ENCODE measurements at places on chromosomes 2 and 18.

- DNase-seq: no peak
Measured at GRCh38 chr2:149763358-149763757, 175.8 kb upstream of the MMADHC start.

- DNase-seq: no peak
Measured at GRCh38 chr2:187434342-187434785, 13.7 kb downstream of the CALCRL start.

DNA sequence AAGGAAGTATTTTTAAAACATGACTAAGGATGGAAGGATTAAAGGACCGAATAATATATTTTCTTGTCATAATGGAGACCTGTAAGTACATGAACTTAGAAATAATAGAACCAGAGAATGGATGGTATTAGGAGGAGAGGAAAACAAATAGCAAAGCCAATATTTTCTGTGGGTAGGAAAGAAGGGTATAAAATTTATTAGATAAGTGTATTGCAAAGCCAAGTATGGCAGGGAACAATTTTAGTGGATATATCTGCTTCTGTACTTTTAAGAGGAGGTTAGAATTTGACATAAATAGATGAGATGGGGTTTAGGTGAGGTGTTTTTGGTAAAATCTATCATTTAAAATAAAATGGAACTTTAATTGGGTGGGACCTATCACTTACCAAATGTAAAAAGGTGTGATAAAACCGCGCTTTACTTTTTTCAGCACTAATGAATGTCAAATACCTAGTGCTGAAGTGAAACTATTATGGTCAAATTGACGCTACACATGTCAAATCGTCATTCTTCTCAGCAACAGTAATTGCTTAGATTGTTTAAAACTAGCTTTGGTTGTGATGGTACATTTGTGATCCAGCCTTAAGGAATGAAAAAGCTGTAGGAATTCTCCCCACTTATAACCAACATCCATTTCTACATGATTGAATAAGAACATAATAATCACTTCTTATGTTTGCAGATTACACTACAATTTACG lies 78.1 kb upstream of the ZEB2 start:
- DNase-seq: no peak

DNA sequence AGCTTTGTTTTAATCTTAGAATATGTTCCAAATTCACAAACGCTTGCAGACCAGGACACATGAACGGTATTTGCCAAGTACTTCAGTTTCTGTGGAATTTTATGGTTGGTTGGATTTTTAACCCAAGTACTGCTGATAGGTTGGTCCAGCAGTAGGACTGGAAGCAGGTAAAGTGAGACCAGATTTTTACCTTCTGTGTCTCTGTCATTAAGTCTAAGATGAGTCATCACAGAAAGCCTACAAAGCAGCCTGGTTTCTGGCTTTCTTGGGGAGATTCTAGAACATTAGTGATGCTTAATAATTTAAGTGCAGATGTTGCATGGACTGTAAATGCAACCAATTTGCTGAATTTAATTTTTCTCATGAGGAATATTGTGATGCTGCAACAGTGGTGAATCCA lies 100.5 kb downstream of the SCG2 start:
- DNase-seq: no peak

- DNase-seq: no peak
Measured at GRCh38 chr18:76389716-76390115, 105.3 kb downstream of the ZNF516 start.

- DNase-seq: no peak
Measured at GRCh38 chr2:66569321-66569851, 134.5 kb downstream of the MEIS1 start.

DNA sequence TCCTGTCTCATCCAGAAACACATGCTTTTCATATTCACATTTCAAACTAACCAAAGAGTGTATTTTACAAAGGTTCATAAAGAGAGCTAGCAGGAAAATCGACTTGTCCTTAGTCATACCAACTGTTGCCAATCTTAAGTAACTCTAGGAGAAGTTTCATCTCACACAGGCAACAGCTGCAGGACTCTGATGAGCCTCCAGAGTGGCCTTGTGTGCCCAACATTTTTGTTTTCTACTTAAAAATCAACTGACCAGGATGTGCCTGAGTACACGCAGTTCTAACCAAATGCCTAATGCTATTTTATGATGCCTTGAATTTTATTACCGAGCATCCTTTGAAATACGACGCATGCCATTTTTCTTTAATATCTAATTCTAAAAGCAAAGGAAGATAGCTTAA lies 595.9 kb upstream of the LRRTM4 start:
- DNase-seq: no peak

DNA sequence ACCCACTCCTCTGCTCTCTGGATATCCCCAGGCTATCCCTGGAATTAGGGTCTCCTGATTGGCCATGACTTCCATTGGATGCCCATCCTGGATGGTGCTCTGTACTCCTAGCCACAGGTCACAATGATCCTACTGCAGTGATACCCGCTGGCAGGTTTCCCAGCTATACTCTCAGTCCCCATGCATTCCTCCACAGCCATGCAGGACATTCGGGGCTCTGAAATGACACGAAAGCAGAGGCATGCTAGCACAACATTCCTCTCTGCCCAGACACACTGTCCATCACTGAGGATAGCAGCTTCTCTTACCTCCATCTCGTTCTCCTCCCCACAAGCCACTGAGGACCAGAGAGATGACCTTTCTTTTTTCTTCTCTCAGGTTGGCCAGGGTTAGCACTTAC lies 51.7 kb upstream of the SPATS2L start:
- no peak for DNase-seq

Data from RWPE2 (cell line).